CD4-positive, alpha-beta memory T cell (primary cell): ENCODE measurements at places on chromosomes 3 and 15.

GRCh38 chr3:185914911-185915629 is 22.7 kb downstream of the TRA2B start:
- DNase-seq: no peak

DNA sequence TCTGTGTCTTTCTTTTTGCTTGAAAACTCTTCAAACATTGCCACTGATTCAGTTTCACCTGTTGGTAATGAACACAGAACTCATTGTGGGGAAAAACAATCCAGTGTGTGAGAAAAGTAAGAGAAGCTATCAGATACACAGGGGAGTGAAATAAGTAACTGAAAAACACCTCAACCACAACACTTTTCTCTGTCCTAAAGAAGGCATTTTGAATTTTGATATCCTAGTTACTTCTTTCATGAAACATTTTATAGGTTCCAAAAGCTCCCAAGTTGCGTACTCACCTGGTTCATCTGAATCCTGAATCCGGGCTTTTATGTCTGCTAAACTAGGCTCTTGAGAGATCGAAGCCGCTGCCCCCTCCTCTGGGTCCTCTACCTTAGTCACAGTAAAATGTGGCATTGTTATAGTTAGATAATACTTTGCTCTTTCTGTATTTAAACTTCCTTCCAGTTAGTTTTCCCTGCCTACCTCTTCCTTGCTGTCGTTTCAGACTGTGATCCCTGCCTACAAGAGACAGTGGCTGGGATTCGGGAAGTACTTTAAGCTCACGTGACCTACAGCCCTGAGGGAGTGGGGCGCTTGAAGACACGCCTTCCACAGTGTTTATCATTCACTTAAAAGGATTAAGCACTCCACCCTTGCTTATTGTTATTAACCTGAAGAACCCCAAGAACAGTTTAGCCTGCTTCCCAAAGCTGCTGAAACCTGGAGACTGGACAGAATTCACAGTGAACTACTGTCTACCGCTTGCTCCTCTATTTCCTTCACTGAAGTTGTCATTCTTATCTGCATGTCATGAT is 19.1 kb downstream of the SLC12A6 start:
- peak; percentile 50 for DNase-seq

DNA sequence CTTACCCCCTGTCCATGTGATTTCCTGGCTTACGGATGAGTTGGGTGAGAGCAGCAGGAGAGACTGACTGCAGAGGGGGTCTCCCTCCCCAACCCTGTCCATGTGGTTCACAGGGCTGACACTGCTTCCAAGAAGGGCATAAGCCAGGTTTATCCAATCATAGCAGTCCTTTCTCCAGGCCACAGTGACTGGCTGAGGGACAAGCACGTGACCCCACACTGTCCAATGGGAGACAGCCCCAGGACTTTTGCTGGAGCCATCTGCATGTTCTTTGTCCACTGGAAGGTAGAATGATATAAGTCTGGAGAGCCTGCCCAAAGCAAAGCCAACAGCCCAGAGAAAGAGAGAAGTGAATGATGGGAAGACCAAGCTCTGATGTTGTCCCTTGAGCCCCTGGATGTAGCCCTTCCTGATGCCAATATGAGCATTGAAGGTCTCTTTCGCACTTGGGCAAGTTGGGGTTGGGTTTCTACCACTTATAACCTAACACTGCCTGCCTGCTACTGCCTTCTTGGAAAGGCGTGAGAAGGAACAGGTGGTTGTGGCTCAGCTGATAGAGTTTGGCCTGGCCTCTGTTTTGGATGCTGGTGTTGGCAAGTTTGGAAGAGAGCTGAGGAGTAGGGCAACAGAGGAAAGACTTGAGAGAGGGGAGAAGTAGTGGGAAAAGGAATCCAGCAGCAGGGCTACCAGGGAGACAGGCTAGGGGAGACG is 41.3 kb upstream of the GRIP2 start:
- DNase-seq: no peak

GRCh38 chr15:70507772-70508371 is 255.5 kb downstream of the UACA start:
- no peak for DNase-seq

DNA sequence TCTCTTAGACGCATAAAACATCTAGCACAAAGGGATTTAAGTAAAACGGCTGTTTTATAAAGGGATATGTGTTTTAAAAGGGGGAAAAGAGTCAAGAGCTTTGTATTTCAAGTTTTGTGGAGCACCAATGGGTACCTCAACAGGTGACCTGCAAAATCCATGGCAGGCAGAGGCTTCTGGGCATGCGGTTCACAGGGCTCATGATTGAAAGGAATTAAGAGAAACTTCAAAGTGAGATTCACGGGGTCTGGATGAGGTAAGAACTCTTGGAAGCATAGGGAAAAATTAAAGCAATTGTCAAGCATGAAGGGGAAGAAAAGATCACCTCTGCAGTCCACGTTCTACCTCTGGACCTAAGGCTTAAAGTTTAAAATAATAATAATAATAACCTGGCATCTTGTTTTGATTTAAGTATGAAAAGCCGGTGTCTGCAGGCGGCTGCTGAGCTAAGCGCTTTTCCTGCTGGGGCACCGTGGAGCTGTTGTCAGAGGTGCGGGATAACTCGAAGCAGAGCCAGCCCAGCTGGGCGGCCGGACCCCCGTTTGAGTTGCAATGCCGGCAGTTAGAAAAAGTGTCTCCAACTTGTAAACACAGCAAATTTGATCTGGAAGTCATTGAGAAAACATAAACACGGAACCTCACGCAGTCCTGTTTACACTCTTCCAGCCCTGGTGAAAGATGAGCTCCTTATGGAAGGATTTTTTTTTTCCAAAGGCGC is 40.5 kb downstream of the HES1 start:
- DNase-seq: no peak

- peak; percentile 12 for DNase-seq
Measured at GRCh38 chr3:160801386-160802118, 45.5 kb downstream of the PPM1L start.

DNA sequence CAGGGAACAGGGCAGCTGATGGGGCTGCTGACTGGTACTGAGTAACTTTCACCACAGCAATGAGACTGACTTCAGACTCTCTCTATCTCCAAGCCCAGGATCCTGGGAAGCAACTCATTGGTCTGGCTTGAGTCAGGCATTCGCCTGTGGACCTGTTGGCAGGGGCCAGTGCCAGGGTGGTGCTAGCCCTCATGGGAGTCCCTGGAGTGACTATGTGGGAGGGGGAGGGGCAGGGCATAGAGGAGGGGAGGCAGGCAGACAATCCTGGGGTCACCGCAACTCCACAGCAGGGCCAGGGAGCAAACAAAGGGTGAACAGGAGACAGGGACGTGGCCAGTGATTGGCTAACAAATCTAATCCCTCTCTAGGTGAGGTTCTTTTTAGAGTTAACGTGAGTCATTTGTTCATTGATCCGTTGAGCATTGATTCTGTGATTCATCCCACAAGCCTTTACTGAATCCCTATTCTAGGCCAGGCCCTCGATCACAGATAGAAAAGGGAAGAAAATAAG is 71.8 kb downstream of the CEMIP start:
- DNase-seq: no peak

DNA sequence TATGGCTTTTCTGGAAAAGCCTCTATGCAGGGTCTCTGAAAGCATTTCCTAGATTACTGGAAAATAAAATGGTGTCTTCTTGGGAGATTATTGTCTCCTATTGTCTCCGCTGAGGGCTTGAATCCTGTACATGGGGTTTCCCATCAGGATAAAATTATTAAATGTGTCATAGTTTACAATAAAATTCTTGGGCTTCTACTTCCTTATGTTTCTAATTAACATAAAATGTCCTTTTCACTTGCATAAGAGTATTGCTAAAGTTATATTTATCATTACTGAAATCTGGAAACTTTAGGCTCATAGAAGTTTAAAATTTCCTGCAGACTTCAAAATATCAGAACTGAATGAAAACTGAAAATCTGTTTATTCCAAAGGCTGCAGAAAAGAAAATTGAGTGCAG is 595.5 kb upstream of the AGTR1 start:
- DNase-seq: no peak

DNA sequence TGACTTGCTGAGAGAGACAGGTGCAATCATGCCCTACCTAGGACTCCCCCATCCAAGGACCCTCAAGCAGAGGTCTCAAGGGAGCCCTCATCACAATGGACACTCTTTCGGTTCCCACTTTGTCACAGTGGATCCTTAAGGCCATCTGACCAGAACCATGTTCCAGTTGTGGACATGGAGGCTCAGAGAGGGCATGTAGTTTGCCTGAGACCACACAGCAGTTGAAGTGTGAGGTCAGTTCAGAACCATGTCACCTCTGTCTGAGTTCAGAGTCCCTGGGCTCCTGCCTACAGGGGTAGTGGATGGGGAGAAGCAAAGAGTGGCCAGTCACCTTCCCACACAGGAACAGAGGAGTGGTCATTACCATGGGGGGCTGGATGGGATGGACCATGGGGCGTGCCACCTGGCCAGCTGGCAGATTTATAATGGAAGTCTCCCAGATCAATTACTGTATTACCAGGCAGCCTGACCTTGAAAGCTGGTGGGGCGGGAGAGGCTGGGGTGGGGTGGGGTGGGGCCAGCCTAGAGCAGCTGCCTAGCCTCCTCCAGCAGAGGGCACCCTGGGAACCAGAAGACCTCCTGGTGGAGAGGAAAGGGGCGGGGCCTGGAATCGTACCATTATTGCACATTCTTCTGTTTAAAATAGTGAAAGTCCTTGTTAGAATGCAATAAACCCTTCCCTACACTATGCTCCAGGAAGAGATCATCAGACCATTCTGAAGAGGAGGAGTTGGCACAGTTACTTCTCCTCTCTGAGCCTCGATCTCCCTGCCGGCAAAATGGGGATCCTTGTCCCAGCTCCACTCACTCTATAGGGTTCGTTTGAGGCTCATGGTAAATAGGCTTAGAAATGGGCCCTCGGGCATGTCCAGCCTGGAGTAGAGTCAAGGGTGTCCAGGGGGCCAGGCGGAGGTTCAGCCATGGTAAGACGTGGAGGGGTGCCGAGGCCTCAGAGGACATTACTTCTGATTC is 26.9 kb upstream of the LINGO1 start:
- DNase-seq: no peak

DNA sequence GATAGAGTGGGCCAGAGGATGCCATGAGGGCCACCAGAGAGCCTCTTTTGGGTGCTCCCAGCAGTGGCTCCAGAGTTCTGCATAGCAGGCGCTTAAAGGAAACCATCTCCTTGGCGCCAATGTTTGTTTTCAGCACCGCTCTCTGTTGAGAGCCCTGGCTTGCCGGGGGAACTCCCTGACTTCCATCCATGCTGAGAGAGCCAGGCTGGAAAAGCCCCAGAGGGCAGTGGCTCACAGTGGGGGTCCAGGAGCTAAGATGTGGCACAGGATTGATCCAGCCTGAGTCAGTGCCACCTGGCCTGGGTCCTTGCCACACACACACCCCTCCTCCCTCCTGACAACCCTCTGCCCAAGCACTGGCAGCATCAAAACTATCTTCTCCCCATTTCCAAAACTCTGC is 50.4 kb upstream of the HACD2 start:
- no peak for DNase-seq

GRCh38 chr3:56795829-56796185 is 5.9 kb downstream of the ARHGEF3 start:
- DNase-seq: no peak

DNA sequence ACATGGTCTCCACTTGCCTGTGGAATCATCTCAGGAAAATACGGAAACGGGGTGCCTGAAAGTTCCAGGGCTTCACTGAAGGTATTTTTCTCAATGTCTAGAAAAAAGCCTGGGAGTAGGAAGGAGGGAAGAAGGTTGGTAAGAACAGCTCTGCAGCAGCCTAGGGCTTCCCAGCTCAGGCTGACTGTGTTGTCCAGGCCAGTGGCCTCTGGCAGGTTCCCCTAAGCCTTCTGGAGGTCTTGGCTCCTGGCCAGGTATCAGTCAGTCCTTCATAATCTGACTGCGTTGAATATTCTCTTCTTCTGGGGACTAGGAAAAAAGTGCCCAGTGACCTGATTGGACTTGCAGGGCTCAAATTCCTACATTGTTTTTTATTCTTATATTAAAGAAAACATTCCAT is 38.6 kb downstream of the SSR3 start:
- DNase-seq: no peak

DNA sequence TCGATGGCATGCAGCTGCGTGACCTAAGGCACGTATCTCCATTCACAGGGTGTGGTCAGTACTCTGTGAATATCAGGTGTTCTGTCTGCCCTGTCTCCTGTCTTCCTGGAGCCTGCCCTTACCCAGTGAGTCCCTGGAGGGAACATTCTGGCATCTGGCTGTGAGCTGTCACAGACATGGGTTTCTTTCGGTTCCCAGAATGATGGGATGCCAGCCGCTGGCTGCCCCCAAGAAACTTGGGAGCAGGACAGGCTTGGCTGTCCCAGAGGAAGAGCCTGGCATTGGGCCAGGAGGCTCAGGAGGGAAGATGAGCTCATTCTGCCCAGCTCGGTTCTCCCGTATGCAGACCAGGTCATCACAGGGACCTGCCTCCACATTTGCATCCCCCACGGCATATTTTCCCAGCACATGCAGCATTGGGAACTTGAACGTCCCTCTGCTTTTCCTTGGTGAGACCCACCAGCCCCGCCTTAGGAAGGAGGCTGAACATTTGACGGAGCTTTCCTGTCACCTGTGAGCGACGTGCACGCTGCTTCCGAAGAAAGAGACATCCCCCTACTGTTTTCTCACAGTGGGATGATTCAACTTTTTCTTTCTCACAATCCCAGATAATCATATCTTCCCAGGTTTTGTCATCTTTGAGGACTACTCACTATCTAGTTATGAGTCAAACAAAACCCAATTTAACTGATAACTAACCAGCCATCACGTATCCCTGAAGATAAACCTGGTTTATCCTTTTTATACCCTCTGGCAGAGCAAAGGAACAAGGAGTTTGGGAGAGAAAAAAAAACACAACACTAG is 22.0 kb upstream of the PGPEP1L start:
- no peak for DNase-seq

- DNase-seq: no peak
Measured at GRCh38 chr15:67135494-67135893, 70.1 kb downstream of the SMAD3 start.

- DNase-seq: no peak
Measured at GRCh38 chr3:188936597-188937107, 235.1 kb upstream of the TPRG1 start.

- no peak for DNase-seq
Measured at GRCh38 chr15:32767236-32767635, 49.4 kb downstream of the GREM1 start.

DNA sequence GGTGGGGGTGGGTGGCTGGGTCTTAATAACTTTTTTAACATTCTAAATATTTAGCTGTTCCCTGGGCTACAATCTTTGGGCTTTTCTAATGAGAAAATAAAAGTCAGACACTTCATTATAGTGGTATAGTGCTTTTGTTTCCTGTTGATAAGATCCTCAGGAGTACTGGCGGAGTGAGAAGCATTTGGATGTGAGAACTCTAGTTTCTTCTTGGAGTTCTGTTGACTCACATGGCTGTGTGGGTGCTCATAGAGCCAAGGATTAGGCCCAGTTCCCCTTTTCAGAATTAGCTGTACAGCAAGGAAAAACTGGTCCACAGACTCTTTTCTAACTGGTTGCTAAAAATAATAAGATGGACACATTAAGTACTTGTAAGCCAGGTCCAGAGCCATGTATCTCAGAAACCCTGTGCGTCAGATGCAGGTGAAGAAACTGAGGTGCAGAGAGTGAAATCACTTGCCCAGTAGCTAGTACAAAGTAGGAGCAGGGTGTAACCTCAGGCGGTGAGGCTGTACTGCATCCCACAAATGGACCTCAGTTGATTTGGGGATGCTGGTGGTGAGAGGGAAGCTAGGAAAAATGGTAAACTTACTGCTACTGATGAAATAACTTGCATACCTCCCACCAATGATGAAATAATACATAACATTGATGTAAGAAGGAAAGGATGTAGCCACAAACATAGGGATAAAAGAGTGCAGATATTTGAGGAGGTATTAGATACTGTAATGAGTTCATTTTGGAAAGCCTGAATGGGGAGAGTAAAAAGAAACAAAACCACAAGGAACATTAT is 2.3 kb downstream of the ITPR1 start:
- DNase-seq: no peak
